ENCODE measurements at places on chromosomes 11 and 22.

DNA sequence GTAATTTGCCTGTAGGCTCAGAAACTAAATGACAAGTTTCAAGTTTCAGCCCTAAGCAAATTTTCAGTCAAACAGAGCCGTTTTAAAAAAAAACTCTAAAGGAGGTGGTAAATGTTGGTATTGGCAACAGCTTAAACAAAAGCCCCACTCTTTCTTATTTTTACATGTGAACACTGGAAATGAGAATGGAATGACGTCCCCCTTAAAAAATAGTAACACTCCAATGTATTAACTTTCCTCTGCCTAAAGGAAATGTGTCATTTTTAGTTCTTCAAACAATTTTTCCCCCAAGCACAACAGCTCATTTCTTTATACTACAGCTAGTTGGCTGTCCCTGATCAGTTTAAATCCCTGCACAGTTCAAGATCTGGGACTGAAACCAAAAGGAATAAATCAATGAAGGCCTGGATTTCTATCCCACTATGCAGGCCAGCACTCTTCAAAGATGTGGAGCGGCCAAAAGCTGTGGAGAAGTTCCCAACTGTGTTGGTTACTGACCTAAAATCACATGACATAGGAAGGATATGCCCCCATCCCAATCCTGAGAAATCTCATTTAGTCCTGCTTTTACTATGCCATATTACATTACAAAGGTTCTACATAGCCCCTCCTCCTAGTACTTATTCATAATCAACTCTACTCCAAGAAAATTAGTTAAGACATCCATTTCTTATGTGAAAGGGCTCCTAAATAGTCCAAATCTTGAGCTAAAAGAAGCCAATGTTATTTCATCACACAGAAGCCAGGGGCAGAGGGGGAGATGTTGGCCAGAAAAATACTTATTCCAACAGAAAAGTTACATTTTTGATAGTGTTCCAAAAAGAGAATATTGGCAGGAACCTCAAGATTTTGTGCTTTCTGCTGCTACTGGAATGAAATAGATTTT, 95.9 kb downstream of the CADM1 start:
- DNase-seq: no peak

DNA sequence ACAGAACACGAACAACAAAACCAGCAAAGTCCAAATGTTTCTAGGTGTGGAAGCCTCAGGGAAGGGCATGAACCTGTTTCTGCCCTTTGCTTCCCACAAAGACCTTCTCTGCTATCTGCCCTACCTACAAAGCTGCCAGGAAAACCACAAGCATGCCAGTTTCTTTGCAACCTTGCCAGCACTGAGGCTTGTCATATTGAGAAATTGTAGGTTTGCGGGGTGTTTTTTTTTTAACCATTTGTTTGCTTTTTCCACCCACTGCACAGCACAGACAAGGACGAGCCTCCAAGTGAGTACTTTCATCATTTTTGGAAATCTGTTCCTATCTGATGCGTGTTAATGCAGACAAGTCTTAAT, 12.8 kb downstream of the PARVG start:
- DNase-seq: no peak

DNA sequence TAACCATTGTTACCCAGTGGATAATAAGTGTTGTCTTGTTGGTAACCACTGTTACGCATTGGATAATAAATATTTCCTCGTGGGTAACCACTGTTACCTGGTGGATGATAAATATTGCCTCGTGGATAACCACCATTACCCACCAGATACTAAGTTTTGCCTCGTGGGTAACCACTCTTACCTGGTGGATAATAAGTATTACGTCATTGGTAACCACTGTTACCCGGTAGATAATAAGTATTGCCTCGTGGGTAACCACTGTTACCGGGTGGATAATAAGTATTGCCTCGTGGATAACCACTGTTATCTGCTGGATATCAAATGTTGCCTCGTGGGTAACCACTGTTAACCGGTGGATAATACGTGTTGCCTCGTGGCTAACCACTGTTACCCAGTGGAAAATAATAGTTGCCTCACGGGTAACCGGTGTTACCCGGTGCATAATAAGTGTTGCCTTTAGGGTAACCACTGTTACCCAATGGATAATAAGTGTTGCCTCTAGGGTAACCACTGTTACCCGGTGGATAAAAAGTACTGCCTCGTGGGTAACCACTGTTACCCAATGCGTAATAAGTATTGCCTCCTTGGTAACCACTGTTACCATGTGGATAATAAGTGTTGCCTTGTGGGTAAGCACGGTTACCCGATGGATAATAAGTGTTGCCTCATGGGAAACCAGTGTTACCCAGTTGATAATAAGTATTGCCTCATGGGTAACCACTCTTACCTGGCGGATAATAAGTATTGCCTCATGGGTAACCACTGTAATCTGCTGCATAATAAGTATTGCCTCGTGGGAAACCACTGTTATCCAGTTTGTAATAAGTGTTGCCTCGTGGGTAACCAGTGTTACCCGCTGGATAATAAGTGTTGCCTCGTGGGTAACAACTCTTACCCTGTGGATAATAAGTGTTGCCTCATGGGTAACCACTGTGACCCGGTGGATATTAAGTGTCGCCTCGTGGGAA, 21.9 kb upstream of the NXPE4 start:
- no peak for DNase-seq

- DNase-seq: no peak
Observed at GRCh38 chr11:32473282-32473909, 38.1 kb upstream of the WT1 start.

GRCh38 chr11:60334005-60334620, 7.1 kb downstream of the MS4A6E start:
- DNase-seq: no peak

- DNase-seq: no peak
Observed at GRCh38 chr11:33970984-33971466, 79.1 kb upstream of the LMO2 start.

- peak; percentile 3 for DNase-seq
Observed at GRCh38 chr11:127789927-127790326, 789.4 kb upstream of the KIRREL3 start.

GRCh38 chr11:86736291-86737143, 63.8 kb upstream of the PRSS23 start:
- DNase-seq: peak; percentile 53

- no peak for DNase-seq
Observed at GRCh38 chr11:75428281-75428724, 4.7 kb downstream of the KLHL35 start.

DNA sequence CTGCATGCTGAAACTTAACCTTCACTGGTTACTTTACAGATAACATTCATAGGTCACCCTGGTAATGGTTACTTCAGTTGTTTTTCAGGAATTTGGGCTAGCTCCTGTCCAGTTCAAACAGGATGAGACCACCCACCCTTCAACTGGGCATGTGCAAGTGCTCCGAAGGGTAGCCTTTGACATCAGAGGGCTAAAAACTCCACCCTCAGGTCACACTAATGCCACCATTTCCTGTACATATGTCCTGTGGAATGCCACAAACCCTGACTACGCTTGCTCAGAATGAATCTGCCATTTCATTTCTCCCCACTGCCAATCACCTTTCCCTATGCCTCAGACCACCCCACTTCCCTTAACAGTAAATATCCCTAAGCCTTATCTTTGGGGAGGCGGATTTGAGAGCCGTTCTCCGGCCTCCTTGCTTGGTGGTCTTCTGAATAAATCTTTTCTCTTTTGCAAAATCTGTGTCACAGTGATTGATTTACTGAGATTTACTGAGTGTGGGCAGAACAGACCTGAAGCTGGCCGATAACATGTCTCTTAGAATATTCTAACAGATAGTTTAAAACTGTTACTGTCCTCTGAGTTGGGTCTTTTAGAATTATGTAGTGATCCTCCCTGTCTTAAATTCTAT, 25.4 kb upstream of the FXYD2 start:
- no peak for DNase-seq

DNA sequence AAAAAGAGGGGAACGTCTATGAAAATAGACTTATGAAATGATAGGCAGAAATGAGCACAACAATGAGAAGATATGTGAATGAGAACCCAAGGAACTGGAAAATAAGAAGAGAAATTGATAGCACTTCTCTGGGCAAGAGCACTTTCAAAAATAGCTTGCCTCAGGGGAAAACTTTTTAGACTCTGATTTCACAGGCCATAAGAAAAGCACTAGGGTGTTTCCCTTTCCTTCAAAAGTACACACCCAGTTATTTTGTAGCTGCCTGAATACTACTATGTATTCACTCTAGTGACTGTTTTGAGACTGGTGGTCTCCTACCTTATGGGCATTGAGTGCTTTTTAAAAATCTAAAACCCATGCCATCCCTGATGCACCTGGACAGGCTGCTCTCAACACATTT, 172.3 kb upstream of the SOX6 start:
- DNase-seq: no peak

- peak; percentile 85 for DNase-seq
Observed at GRCh38 chr11:66312549-66313320, 4.1 kb downstream of the CD248 start.

DNA sequence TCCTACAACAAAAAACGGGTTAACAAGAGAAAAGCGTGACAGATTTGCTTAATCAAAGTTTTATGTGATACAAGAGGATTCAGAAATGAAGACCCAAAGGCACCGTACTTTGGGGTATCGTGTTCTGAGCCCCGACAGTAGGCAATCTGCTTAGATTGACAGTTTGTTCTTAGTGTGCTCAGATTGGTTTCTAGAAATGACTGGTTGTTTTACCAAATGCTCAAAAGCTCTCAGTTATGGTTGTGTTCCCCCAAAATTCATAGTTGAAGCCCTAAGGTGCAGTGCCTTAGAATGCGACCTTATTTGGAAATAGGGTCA, 102.7 kb downstream of the RASSF10 start:
- DNase-seq: no peak

DNA sequence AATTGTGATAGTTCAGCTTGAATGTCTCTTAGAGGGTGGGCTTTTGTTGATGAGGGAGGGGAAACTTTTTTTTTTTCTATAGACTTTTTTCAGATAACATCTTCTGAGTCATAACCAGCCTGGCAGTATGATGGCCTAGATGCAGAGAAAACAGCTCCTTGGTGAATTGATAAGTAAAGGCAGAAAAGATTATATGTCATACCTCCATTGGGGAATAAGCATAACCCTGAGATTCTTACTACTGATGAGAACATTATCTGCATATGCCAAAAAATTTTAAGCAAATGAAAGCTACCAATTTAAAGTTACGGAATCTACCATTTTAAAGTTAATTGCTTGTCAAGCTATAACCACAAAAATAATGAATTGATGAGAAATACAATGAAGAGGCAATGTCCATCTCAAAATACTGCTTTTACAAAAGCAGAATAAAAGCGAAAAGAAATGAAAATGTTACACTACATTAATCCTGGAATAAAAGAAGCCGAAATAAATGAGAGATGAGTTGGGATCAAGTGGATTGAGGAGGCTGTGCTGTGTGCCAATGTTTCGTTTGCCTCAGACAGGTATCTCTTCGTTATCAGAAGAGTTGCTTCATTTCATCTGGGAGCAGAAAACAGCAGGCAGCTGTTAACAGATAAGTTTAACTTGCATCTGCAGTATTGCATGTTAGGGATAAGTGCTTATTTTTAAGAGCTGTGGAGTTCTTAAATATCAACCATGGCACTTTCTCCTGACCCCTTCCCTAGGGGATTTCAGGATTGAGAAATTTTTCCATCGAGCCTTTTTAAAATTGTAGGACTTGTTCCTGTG, 3.9 kb downstream of the MALAT1 start:
- DNase-seq: no peak

- DNase-seq: no peak
Observed at GRCh38 chr11:114098927-114099326, 39.4 kb downstream of the ZBTB16 start.

GRCh38 chr11:113496026-113496651, 20.9 kb upstream of the DRD2 start:
- DNase-seq: no peak

GRCh38 chr11:124753624-124754023, 1.6 kb upstream of the VSIG2 start:
- DNase-seq: no peak

- no peak for DNase-seq
Observed at GRCh38 chr11:94926271-94926625, 47.1 kb downstream of the CWC15 start.

DNA sequence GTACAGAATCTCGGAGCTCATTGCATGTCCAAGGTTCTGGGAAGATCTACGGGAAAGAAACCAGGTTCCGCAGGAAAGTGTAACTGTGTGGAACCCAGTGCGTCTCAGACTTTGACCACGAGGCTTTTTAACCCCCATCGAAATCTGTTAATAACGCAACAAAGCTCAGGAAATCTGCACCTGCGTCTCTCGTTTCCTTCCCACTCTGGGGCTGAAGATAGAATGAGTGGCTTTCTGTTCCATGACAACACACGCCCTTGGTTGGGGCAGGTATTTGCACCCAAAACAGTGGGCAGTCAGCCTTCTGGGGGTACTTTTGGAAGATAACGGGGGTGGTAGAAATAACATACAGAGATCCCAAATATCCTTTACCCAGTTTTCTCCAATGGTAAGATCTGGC, 38.5 kb downstream of the ISX start:
- DNase-seq: no peak

DNA sequence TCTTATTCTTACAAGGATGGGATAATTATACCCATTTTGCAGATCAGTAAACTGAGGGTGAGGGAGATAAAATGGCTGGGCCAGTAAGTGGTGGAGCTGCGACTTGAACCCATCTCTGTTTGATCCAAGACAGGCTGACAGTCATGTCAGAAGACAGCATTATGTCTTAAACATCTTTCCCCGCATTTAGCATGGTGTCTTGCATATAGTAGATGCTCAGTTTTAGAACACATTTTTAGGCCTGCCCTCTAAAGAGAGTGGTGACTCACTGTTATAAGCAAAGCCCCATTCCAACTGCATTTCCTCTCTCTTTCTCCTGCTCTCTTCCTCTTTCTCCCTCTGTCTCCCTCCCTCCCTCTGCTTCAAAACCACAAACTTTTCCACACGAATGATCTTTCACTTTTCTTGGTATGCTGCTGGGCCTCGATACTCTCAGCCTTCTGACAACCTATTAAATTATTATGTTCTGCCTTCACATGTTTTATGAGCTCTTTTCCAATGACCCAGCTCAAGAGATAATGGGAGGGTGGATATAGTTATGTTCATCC, 25.2 kb downstream of the CWC15 start:
- no peak for DNase-seq

DNA sequence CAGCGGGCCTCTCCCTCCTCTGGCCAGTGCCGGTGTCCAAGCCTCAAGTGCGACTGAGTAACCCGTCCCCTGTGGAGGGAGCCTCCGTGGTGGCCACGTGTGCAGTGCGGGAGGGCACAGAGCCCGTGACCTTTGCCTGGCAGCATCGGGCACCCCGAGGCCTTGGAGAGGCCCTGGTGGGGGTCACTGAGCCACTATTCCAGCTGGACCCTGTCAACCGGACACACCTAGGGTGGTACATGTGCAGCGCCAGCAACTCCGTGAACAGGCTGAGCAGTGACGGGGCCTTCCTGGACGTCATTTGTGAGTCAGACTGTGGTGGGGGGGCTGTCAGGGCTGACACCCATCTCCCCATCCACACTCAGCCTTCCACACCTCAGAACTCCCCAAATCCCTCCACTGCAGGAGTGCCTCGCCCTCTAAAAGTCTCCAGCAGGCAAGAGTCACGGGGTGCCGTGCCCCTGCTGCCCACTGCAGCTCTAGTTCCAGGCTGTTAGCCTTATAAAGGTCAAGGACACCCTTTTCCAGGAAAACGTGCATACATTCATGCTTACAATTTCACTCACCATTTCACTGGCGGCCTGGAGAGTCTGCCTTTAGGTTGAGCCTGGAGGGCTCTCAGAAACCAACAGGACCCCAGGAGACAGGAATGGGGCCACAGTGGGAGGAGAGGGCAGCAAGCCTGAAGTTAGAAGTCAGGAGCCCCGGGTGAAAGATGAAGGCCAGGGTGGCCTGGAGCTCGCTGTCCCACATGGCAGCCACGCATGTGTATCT, 2.6 kb downstream of the VSIG10L2 start:
- DNase-seq: no peak
